ENCODE measurements at places on chromosomes 5 and 9.

DNA sequence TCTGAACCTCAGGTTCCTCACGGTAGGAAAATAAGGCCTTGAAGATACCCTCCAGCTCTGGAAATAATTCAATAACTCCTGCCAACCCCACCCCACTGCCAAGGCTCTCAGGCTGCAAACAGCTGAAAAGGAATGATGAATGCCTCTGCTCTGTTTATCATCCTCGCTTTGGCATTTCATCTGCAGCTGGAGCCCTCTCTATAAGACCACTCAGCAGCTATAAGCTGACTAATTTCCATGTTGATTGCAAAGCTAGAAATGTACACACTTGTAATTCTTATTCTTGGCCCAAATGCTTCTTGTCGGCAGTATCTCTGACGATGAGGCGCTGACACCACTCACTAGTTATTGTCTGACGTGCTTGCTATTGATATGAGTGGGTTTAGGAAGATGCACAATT, 408.4 kb upstream of the NMUR2 start:
- DNase-seq, result no peak

- DNase-seq, result no peak
Observed at GRCh38 chr5:96112703-96113102, 151.1 kb upstream of the ELL2 start.

- no peak for DNase-seq
Observed at GRCh38 chr5:34521628-34522290, 134.4 kb upstream of the RAI14 start.

DNA sequence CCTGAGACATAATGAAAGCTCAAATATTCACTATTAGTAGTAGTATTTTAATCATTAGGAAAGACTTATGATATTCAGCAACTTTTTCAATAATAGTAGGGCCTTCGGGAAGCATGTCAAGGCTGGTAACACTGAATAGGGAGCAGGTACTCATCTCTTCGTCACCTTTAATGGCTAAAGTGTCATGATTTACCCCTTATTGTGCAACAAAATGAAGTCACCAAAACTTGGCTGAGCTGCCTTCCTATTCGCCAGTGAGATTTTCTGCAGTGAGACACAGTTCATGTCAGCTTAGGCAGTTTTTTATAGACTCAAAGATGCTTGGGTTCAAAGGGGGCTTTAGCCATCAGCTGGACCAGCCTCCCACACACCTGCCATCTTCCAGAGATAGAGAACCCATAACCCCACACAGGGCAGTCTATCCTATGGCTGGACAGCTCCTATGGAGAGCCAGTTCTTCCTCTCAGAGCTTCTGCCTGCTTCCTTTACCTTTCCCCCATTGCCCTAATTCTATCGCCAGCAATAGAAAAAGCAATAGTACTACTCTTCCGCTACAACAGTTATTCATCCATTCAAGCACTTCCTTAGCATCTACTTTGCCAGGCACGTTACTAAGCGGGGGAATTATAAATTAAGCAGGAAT, 2.3 kb upstream of the CPLX2 start:
- no peak for DNase-seq

- no peak for DNase-seq
Observed at GRCh38 chr5:178785999-178786398, 55.5 kb upstream of the ZNF354A start.

- DNase-seq, result no peak
Observed at GRCh38 chr5:99900302-99900852, 634.8 kb upstream of the FAM174A start.

GRCh38 chr9:88821033-88821745, 170.1 kb upstream of the S1PR3 start:
- DNase-seq, result no peak

DNA sequence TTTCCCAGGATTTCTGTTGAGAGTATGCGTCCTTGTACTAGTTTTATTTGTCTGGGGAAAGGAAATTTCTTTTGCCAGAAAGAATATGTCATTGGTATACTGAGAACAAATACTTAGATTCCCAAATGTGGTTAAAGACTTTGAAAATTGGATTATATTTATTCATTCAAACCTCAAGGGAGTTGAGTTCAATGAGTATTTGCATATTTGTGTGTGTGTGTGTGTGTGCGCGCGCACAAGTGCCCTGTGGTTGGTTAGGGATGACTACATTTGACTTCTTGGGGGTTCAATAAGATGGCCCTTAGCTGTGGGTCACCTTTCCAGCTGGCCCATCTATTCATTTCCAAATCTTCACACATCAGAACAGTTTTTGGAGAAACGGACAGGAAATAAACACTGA, 4.9 kb downstream of the RXFP3 start:
- DNase-seq, result no peak

DNA sequence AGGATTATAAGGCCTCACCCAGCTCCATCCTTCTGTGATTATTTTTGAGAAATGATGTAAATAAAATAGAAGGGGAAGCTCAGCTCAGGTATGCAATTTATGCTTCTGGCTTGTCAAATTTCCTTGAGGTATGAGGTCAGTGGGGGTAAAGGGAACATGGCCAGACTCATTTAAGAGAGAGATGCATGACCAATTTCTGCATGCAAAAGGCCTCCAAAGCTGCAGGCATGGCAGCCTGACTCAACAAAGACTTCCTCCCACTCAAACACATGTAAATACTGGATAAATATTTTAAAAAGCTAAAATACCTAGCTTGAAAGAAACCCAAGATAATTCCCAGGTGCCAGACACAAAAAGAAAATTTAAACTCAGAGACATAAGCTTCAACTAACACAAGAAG, 101.4 kb upstream of the SLC1A3 start:
- no peak for DNase-seq

- DNase-seq, result no peak
Observed at GRCh38 chr5:170425731-170426130, 36.6 kb upstream of the KCNMB1 start.

GRCh38 chr9:83583151-83584014, 39.6 kb upstream of the IDNK start:
- no peak for DNase-seq

- DNase-seq, result no peak
Observed at GRCh38 chr9:87569518-87569917, 71.9 kb downstream of the DAPK1 start.

DNA sequence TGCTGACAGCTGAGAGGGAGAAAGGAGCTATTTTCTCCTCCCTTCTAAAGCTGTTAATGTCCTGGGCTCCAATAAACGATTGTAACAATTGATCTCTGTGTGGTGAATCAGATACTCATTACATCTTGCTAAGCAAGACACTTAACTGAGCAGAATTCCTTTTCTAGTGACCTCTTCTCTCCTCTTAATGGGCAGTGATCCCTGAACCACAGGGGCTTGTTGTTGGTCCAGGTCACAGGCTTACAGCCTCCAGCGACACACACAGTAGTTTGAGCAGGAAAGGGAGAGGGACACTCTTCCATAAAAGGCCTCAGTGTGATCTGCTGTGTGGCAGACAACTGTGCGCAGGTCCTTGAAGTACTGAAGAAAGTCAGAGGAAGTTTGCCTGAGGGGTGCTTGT, 58.5 kb upstream of the MYO10 start:
- DNase-seq, result no peak

DNA sequence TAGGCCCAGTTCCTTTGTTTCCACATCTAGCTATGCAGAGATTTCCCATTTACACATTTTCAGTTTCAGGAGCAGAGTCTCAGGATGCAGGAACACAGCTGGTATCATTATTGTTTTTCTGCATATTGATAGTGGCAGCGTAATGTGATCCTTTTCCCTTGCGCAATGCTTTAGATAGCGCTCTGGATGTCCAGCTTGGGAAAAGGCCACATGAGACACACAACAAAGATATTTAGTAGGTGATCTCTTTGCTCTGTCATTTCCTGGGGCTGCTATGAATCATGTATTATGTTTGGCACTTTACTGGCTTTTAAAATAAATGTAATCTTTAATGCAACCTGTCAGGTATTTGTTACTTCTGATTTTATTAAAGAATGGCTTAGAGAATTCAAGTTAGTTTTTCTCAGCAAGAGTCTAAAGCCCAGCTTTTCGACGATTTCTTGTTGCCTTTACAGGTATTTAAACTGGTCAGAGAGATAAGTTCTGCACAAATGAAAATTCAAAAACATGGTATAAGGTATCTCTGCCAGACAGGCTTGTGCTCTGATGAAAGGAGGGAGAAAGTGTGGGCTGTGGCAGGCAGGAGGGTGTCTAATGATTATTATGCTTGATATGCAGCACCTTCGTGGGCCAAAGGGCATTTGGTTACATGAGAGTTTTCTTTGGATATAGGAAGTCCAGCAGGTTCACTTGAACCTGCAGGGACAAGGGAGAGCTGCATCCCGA, 42.2 kb downstream of the PTTG1 start:
- DNase-seq, result no peak

- no peak for DNase-seq
Observed at GRCh38 chr5:143896516-143896915, 84.6 kb downstream of the HMHB1 start.

DNA sequence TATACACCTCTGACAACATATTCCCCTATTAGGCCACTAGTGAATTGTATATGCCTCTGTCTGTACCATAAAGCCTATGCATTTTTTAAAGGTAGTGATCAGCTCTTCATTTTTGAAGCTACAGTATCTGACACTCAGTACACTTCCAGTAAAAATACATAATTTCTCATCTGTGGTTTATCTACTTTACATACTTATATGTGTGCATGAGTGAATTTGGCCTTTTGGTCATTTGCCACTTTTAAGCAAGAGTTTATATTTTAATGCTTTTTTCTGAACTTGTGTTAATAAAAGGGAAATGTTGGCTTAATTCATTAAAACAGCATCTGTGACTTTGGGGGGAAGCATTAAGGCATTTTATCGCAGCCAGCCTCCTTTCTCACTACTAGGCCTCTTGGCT, 47.8 kb downstream of the ST8SIA4 start:
- no peak for DNase-seq

DNA sequence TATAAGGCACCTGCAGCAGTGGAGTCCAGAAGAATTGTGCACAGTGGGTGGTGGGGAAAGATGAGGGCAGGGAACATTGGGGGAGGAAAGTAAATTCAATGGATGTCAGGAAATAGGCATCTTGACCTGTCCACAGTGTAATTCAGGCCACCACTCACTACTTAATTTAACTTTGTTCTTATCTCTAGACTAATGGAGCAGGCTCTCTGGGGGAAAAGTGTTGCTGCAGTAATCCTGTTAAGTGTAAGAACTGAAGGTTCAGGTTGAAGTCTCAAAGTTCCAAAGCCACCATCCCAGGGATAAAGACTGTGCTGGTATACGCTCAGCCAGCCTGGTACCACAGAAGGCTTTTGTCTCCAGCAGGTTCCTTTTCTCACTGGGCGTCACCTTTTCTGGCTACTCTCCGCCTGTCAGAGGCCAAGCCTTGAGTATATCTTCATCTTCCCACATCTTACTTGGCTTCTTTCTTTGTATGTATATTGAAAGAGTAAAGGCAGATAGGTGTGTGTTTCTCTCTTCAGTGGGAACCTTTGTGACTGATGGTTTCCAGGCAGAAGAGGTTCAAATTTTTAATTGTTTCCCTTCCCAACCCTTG, 150.9 kb upstream of the DMRT1 start:
- DNase-seq, result no peak

DNA sequence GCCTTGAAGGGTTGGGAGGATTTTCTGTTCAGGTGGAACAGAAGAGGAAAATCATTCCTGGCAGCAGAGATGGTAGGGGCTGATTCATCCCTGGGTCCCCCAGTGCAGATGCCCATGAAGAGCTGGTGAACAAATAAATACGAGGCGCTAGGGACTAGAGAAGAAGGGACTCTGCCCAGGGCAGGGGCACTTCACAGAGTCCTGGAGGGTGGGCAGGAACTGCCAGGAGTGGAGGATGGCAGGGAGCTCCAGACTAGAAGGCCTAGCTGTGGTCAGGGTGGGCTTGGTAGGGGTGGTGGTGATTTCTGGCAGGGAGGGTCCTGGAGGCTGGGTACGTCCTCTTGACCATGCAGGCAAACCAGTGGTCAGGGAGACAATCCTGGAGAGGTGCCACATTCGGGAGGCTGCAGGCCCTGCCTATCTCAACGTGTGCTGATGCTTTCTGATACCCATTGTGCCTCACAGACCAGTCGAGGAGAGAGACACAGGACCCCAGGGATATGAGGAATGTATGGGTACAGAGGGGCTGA, 69.9 kb downstream of the CRB2 start:
- DNase-seq, result peak; percentile 56

- no peak for DNase-seq
Observed at GRCh38 chr5:173430394-173430793, 102.2 kb upstream of the STC2 start.

DNA sequence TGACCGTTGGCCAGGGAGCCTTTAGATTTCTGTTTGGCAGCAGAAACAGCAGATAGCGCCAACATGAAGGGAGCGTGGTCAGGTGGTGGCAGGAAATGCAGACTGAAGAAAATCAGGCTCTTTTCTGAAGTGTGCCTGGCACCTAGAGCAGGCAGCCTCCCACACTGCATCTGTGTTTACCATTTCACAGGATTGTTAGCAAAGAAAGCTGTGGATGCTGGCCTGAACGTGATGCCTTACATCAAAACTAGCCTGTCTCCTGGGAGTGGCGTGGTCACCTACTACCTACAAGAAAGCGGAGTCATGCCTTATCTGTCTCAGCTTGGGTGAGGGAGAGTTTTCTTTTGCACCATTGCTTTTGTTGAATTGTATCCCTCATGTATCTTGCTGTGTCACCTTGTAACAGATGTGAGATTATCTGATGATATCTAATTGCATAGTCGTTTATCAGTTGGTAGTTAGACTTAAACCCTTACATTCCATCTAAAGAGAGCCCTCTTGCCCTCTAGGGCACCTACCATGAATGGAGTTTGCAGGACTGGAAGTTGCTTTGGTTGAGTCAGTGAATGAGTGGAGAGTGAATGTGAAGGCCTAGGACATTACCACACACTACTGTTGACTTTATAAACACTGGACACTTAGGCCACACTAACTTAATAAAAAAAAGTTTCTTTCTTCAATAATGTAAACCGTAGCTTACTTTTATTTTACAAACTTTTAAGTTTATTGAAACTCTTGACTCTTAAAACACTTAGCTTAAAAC, 42.8 kb downstream of the ACO1 start:
- no peak for DNase-seq

DNA sequence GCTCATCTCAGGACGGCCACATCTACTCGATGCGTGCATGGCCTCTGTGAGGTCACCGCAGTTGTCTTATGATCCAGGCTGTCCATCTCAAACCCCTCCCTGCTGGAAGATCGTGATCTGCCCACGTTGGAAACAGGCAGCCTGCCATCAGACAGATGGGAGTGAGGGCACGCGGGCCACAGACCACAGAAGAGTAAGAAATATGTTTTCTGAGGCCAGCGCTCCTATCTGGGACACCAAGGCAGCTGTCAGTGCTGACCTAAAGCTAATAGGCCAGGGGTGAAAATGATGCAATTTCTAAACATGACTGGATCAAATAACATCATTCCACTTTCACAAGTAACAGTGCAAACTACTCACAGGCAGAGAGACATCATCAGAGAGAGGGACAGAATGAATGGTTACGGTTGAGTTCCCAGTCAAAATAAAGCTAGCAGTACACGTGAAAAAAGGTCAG, 57.1 kb upstream of the CER1 start:
- no peak for DNase-seq

GRCh38 chr9:35687306-35687705, 2.4 kb downstream of the TPM2 start:
- no peak for DNase-seq

DNA sequence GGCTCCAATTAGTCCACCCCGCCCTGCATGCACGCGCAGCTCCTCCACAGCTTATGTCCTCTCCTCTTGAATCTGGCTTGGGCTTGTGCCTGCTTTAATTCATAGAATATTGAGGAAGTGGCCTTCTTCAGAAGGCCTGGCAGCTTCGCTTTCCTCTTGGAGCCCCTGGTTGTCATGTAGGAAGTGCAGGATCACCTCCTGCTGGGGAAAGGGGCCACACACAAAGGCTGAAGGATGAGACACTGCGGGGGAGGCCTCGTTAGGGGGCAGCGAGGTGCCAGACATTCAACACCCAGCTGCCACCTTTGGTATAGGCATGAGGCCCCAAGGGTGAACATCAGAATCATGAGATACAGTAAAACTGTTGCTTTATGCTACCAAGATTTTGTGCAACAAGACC, 2.7 kb upstream of the CNOT6 start:
- DNase-seq, result no peak
